Progenitor cell of endocrine pancreas (in vitro differentiated cells): ENCODE measurements at places on chromosomes 2 and 18. TPM values are rescaled to one million over a fixed set of nuclear protein-coding genes. Genes with fewer than 3 reads are reported as not detected.

GRCh38 chr18:23616258-23616657 is 30.0 kb upstream of the NPC1 start:
- no peak for DNase-seq

GRCh38 chr18:76963936-76964335 is 141.6 kb downstream of the ZNF236 start:
- DNase-seq = no peak

DNA sequence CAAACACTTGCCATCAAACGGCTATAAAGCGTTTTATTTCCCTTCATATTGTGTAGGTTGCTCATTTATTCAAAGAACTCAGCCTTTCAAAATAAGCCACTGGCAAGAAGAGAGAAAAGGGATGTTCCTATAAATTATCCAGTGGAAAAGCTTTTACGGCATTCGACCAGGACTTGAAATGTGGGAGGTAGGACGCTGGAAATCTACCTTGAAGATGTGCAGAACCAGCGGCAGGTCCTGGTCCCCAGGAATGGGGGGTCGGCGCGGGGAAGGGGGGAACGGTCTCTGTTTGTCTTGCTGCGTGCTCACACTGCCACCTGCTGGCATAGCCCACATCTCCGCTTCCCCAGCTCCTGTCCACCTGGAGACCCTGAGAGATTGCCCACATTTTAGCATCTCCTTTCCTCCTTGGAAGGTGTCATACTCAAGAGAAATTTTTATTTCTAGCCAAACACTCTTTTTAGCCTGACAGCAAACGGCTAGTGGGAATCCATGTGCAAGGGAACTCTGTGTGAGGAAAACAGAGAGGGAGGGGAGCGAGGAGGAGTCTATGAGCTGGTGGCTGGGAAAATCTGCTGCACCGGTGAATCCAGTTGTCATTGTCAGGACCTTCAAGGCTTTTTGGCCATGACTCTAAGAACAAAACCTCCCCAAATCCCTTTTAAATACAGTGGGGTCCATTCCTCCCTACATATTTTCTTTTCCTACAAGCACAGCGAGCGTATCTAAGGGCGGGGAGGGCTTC is 349.0 kb upstream of the PKDCC start:
- peak; percentile 32 for DNase-seq

DNA sequence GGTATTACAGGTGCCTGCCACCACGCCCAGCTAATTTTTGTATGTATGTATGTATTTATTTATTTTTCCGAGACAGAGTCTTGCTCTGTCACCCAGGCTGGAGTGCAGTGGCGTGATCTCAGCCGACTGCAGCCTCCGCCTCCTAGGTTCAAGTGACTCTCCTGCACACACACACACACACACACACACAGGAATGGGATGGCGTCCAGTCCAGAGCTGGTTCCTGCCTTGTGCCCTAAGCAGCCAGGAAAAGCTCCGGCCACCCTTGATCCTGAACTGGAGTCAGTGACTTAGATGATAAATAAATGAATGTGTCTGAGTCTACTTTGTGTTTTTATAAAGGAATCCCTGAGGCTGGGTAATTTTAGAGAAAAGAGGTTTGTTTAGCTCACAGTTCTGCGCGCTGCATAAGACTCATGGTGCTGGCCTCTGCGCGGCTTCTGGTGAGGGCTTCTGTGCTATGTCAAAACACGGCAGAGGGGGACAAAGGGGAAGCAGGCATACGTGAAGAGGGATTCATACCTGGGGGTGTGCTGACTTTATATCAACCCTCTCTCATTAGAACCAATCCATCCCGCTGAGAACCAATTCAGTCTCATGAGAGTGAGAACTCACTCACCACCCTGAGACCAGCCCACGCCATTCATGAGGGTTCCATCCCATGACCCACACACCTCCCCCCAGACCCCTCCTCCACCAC is 59.7 kb upstream of the PHLPP1 start:
- DNase-seq = no peak

GRCh38 chr2:10579876-10580514 is 109.8 kb downstream of the NOL10 start:
- DNase-seq = no peak

The KCNF1 gene
- total RNA-seq = 0.55 and 0.71 TPM in 2 replicates

The SLC39A6 gene
- 78.1 and 80.1 TPM in 2 replicates for total RNA-seq

The CYP27C1 gene
- total RNA-seq = 8.0 and 8.6 TPM in 2 replicates
